Activated naive CD4-positive, alpha-beta T cell treated with anti-CD3 and anti-CD28 coated beads for 36 hours (primary cell): ENCODE measurements at places on chromosomes 12 and 14.
A peak's percentile ranks its signal among the peaks of the same experiment; 100 is the strongest.

DNA sequence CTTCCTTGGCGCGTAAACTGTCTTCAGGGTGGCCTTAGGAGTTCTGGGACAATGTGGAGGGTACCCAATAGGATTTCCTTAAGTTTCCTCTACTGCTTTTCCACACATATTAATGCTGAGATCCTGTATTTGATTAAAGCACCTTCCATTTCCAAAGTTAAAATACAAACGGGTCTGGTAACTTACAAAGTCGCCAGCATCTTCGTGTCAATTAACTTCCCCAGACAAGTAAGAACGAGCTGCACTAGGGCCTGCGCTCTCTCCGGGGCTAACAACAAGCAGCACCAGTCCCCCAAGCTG, 130.9 kb downstream of the NDUFA12 start:
- H3K4me1 ChIP-seq = peaks cover 21% of the 10 kb centered on the region
- peaks cover 49% of the 10 kb centered on the region for H3K27me3 ChIP-seq
- peak overlapping the region; percentile 31 for H3K4me3 ChIP-seq

GRCh38 chr14:71289536-71289935, 382.3 kb downstream of the PCNX1 start:
- no peaks in the 10 kb centered on the region for H3K36me3 ChIP-seq
- H3K4me1 ChIP-seq = peaks cover 16% of the 10 kb centered on the region
- H3K27me3 ChIP-seq = no peaks in the 10 kb centered on the region
- no peak overlapping the region for H3K4me3 ChIP-seq
- H3K27ac ChIP-seq = no peak overlapping the region

GRCh38 chr12:62215506-62215905, 44.7 kb upstream of the USP15 start:
- H3K4me3 ChIP-seq = no peak overlapping the region
- H3K27me3 ChIP-seq = no peaks in the 10 kb centered on the region
- H3K36me3 ChIP-seq = no peaks in the 10 kb centered on the region
- H3K4me1 ChIP-seq = peaks cover 20% of the 10 kb centered on the region

- no peak for DNase-seq
- H3K36me3 ChIP-seq = no peaks in the 10 kb centered on the region
- no peaks in the 10 kb centered on the region for H3K27me3 ChIP-seq
- H3K4me3 ChIP-seq = no peak overlapping the region
- H3K27ac ChIP-seq = no peak overlapping the region
- no peaks in the 10 kb centered on the region for H3K4me1 ChIP-seq
Observed at GRCh38 chr12:85782711-85783110, 53.5 kb downstream of the RASSF9 start.

DNA sequence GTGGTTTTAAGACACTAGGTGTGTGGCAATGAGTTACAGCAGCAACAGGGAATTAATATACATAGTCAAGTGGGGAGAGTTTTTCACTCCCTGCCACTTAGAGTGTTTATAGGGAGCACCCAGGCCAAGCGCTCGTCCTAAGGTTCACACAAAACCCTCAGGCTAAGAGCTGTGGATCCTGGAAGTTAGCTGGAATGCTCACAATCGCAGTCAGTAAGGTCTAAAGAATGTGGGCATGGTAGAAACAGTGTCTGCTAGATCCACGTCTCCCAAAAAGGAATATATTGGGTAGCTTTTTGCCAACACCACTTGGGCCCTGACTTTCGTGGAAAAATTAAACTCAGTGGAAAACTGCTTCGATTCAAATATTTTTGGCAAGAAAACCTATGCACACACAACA, 36.6 kb downstream of the STAB2 start:
- no peak overlapping the region for H3K4me3 ChIP-seq
- no peak overlapping the region for H3K27ac ChIP-seq
- peaks cover 3% of the 10 kb centered on the region for H3K27me3 ChIP-seq
- no peaks in the 10 kb centered on the region for H3K36me3 ChIP-seq
